ENCODE measurements at places on chromosomes 1 and 21.
A peak's percentile ranks its signal among the peaks of the same experiment; 100 is the strongest.

- DNase-seq = no peak
Measured at GRCh38 chr1:101108111-101108500, 82.5 kb upstream of the DPH5 start.

DNA sequence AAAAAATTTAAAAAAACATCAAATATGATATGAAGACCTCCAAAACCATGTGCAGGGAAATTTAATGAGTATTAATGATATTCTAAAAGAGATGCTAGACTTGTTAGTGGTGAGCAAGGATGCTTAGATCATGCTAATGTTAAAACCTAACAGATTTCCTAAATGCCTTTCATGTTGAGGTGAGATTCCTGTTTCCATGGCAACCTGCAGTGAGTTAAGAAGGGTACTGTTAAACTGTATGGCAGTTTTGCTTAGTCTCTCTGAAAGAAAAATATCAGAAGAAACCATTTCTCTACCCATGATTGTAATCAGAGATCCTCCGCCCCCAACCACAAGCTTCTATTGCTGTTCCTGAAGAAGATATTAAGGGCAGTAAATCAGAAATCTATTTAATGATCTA is 321.6 kb upstream of the LRRC7 start:
- DNase-seq = no peak

- no peak for DNase-seq
Measured at GRCh38 chr21:44856131-44856530, 17.4 kb downstream of the PTTG1IP start.

DNA sequence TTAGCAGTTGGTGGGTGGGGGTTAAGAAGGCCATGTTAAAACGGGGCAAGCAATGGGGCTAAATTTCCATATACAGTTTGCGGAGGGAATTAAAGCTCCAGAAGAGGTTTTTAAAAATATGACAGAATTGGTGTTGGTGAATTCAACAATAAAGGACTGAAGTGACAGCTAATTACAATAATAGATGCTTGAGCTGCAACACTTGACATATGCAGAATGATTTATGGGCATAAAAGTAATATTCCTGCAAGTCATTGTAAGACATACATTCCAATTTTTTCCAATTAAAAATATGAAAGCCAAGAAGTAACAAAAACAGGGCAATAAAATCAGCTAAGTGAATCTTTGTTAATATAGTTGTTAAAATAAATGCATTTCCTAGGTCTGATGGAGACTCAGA is 202.2 kb upstream of the MAP1LC3C start:
- DNase-seq = no peak

- DNase-seq = peak; percentile 87
Measured at GRCh38 chr1:34164771-34165391, at the start of gene CSMD2. CSMD2 (minus strand) TSS chr1:34165230; CDS start chr1:34165097, 133 bp downstream.

DNA sequence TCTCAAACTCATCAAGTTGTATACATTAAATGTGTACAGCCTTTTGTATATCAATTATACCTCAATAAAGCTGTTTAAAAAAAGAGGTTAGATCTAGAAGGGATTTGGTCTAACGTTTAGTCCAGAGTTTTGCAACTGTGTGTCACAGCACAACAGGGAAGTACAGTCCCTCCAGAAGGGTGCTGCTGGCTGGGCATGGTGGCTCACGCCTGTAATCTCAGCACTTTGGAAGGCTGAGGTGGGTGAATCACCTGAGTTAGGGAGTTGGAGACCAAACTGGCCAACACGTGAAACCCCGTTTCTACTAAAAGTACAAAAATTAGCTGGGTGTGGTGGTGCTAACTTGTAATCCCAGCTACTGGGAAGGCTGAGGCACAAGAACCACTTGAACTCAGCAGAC is 78.3 kb upstream of the HAO2 start:
- no peak for DNase-seq

DNA sequence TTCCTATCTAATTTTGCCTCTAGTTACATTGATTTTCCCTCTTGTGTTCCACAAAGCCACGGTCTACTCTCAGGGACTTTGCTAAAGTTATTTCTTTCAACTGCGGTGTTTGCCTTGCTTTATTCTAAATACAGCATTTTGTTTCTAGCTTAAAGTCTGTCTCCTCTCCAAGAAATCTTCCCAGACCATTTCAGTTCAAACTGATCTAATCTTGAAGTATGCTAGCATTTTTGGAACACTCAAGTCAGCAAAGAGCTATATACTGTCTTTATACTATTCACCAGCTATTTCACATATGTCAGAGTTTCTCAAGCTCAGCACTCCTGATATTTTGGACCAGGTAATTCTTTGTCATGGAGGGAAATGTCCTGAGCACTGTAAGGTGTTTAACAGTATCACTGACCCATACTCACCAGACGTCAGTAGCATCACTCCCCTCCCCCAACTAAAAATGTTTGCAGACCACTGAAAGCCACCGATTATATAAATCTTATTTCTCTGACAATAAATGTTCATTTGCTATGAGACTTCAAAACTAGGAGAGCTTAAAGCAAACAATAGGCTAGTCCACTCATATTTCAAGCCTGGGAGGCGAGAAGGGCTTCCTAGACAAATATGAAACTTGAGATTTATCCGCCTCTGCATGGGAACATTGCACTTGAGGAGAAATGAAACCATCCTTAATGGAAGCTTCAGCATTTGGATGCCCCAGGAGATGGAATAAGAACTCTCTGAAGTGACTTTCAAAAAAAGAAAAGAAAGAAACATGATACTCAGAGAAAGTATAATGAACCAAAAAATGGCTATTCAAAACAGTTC is 81.1 kb downstream of the KIAA0319L start:
- DNase-seq = no peak

DNA sequence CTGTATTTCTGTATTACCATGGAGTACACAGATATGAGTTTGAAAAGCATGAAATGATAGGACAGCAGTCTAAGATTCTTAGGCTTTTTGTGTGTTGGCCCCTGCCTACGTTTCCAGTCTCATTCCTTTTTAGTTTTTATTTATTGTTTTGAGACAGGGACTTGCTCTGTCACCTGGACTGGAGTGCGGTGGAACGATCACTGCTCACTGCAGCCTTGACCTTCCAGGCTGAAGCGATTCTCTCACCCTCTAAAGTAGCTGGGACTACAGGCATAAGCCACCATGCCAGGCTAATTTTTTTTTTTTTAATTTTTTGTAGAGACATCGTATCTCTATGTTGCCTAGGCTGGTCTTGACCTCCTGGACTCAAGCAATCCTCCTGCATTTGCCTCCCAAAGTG is 3.8 kb downstream of the RAVER2 start:
- no peak for DNase-seq

DNA sequence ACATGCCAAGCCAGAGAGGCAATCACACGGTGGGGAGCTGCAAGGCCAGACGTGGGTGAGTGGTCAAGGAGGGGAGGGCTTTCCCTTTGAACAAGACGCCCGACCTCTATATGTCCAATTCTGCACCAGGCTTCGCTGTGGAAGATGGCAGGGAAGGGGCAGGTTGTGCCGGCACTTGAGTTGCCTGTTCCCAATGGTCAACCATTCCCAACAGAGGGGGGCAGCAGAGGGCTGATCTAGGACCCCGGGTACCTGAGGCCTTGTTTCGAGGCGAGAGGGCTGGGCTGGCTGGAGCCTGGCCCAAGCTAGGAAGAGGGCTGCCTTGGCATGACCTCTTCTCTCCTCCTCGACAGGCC is 64.9 kb downstream of the TMEM53 start:
- DNase-seq = no peak

GRCh38 chr21:31343680-31344480 is at the start of gene TIAM1:
TIAM1 (minus strand) TSS chr21:31344261; CDS start chr21:31266972, 77,289 bp downstream.
- peak; percentile 38 for DNase-seq

- no peak for DNase-seq
Measured at GRCh38 chr1:210043058-210043457, 105.0 kb downstream of the SYT14 start.

DNA sequence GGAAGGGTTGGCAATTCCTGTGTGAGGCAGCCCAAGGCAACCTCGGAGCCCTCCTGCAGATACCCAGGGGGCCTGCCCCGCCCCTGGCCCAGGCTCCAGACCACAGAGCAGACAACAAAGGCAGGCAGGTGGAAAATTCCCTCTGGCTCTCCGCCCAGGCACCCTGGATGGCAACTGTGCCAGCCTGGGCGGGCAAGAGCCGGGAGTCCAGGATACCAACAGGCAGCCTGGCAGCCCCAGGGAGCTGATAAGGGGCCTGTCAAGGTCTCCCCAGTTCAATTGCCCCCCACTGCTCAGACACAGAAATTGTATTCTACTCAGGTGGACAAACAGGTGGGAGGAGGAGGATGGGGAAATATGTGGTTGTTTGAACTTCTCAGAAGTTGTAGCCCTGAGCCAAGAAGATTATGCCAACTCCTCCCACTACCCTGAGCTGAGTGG is 15.4 kb upstream of the GPR37L1 start:
- DNase-seq = no peak

- no peak for DNase-seq
Measured at GRCh38 chr1:96842215-96842614, 120.6 kb downstream of the PTBP2 start.

GRCh38 chr1:113321771-113322387 is 68.4 kb upstream of the MAGI3 start:
- DNase-seq = no peak

DNA sequence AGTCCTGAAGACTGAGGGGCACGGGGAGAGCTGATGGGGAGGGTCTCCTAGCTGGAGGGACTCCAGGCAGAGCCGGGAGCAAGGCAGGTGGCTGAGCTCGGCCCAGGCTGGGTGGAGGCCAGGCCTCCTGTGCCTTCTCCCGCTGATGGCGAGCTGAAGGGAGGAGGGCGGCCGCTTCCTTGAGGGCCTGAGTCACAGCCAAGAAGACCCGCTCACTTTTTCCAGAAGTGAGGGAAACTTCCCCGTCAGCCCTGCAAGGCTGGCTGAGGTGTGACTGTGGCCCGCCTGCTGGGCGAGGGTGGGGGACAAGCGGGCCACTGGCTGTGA is 1.7 kb upstream of the VWA1 start:
- peak; percentile 36 for DNase-seq

GRCh38 chr1:101965341-101965740 is 31.4 kb downstream of the OLFM3 start:
- no peak for DNase-seq

GRCh38 chr21:14602382-14602958 is 56.4 kb upstream of the SAMSN1 start:
- no peak for DNase-seq

DNA sequence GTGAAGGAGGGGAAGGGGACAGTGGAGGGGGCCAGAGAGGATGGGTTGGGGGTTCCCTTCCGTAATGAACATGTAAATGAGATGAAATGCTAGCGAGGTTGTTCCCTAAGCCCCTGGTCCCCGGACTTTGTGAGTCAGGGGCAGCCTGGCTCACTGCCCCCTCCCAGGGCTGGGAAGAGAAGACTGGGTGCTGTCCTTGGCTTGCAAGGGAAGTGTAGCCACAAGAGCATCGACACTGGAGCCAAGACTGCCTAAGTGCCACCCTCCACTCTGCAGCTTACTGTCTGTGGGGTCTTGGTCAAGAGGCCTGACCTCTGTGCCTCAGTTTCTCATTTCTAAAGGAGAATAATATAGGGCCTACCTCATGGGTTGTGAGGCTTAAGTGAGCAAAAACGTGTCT is 483 bp downstream of the PEAR1 start:
- DNase-seq = no peak

DNA sequence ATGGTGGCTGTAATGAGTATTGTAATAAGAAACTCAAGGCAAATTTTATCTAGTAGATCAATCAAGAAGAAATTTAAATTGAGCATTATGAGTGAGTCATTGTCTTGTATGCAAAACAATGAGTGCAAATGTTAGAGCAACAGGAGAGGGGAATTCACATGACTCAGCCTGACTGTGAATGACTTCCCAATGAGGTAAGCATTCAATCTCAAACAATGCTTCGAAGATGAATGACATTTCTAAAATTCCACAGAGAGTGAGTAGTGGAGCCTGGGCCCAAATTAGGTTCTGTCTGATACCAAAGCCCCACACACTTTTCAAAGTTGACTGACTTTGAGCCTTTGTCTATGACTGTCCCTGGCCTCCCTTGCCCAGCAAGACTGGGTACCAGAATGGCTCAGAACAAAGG is 738.0 kb downstream of the PTPRU start:
- DNase-seq = no peak

- no peak for DNase-seq
Measured at GRCh38 chr1:66778969-66779368, 22.1 kb downstream of the INSL5 start.

- DNase-seq = no peak
Measured at GRCh38 chr1:186745531-186746146, 65.4 kb upstream of the PTGS2 start.

GRCh38 chr1:118767971-118768370 is 220.2 kb downstream of the TBX15 start:
- DNase-seq = no peak

- no peak for DNase-seq
Measured at GRCh38 chr1:155286544-155286943, 9.3 kb downstream of the HCN3 start.

DNA sequence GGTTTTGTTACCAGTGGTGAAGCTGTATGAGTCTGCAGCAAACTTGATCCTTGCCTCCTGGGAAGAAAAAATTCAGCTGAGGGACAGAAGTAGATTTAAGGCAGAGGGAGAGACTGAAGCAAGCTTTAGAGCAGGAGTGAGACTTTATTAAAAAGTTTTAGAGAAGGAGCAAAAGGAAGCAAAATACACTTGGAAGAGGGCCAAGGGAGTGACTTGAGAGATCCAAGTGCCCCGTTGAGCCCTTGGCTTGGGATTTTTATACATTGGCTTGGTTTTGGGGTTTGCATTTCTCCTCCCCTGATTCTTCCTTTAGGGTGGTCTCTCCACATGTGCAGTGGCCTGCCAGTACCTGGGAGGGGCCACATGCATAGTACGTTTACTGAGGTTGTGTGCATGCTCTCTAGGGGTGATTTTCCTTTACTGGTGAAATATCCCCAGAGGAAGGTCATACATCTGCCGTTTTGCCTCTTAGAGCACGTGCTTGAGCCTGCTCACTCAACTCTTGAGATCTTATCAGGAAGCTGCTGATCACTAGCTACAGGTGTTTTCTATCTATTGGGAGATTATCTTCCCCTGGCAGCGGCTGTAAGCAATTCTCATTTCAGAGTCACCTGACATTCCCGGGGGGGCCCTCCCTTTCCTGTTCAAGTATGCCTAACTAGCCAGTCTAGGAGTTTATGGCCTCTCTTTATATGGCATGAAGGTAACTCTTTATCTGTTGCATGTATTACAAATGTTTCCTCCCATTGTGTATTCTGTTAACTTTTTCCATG is 20.3 kb downstream of the FASLG start:
- DNase-seq = no peak
